NCI-H345 (cell line): ENCODE measurements at places on chromosomes 13 and 19.

DNA sequence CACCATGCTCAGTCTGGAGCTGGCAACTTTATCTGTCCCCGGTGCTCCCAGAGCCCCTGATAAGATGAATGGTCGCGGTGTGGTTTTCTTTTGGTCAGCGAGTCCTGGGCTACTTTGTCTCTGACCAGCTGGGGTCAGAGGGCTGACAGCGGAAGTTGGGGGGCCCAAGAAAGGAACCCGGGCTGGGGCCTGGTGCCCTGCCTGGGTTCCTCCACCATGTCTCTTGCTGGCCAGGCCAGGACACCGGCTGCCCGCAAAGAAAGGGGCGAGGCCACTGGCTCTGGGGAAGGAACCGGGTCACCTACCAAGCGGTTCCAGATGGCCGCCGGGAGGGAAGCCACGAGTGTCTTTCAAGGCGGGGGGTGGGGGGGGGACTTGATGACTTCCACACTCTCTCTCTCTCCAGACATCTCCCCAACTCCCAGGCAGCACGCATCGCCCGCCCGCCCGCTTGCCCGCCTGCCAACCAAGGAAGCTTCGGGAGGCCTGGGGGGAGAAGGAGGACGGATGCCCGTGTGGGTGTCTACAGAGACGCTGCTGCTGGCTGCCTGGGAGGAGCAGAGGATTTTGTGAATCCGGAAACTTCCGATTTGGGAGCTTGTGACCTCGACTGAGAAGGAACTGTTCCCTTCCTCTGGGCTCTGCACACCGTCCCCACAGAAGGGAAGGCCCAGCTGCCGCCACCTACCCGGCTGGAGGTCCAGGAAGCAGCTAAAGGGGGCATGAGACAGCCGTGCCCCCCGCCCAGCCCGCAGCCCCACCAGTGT is 1.1 kb downstream of the PIP5K1C start:
- DNase-seq = no peak

GRCh38 chr13:109485136-109485794 is 301.1 kb downstream of the IRS2 start:
- DNase-seq = no peak

DNA sequence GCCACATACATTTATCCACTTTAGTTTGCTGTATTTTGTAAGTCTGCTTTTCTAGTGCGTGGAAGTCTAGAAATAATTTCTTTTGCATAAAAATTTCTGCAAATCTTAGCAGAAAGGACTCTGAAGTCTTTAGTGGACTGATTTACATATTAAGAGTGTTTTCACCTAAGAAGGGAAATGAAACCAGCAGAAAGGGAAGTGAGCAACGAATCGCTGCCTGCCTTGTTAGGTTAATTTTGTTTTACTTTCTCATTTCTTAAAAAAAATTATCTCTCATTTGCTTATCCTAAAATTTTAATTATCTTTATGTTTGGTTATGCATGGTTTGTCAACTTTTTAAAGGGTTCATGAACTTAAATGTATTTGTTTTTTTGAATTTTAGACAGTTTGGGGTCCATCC is 767 bp upstream of the GPR18 start:
- no peak for DNase-seq

- no peak for DNase-seq
These were observed 2.3 kb upstream of the EPHX3 start for GRCh38 chr19:15234431-15235130.

DNA sequence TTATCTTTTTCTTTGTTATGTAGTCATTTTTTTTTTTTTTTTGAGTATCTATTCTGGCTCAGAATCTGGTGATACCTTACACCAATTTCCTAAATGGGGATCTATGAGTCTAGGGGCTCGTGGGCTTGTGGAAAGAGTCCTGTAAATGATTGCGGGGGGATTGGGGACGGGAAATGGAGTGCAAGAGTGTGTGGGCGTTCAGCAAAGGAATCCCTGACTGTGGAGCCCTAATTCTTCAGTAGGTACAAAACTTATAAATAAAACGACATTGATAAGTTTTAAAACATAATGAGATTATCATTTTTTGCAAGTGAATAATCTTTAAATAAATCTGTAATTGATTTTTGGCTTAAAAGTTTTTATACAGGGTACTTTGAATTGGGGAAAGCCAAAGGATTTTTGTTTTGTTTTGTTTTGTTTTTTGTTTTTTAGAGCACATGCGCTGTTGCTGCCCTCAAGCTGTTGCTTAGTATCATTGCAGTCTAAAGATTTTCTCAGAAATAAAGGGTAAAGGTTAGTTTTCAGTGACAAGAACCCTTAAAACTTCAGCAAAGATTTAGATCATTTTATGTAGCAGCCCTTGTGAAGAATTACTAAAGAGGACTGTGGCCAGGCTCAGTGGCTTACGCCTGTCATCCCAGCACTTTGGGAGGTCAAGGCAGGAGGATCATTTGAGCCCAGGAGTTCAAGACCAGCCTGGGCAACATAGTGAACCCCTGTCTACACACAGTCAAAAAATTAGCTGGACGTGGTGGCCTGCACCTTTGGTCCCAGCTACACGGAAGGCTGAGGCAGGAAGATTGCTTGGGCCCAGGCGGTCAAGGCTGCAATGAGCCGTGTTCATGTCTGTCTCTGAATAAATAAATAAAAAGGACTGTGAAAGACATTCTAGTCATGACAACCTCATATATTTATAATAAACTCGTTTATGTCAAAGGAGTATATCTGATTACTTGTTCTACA is 1.7 kb downstream of the ERCC5 start:
- peak; percentile 28 for DNase-seq

GRCh38 chr19:56764196-56764695 is 76.3 kb downstream of the PEG3 start:
- DNase-seq = no peak

GRCh38 chr19:19750842-19751790 is 18.2 kb upstream of the ZNF14 start:
- DNase-seq = no peak
